Adrenal gland (tissue), 19 donors: ENCODE measurements at places on chromosomes 1 and 21.

GRCh38 chr1:201983380-201983805, 945 bp downstream of the RNPEP start:
- no peak for DNase-seq

DNA sequence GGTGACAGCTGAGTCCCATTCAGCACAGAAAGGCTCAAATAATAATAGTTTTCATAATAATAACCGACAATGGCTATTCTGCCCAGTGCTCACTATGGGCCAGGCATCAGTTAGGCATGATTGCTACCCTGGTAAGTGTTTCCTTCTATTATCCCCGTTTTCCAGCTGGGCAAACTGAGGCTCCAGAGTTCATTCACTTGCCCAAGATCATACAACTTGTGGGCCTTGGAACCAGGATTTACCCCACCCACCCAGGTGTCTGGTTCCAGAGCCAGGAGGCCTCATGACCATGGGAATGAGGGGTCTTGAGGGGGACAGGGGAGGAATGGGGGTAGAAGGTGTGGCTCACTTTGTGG, 518 bp downstream of the PLOD1 start:
- DNase-seq = no peak

DNA sequence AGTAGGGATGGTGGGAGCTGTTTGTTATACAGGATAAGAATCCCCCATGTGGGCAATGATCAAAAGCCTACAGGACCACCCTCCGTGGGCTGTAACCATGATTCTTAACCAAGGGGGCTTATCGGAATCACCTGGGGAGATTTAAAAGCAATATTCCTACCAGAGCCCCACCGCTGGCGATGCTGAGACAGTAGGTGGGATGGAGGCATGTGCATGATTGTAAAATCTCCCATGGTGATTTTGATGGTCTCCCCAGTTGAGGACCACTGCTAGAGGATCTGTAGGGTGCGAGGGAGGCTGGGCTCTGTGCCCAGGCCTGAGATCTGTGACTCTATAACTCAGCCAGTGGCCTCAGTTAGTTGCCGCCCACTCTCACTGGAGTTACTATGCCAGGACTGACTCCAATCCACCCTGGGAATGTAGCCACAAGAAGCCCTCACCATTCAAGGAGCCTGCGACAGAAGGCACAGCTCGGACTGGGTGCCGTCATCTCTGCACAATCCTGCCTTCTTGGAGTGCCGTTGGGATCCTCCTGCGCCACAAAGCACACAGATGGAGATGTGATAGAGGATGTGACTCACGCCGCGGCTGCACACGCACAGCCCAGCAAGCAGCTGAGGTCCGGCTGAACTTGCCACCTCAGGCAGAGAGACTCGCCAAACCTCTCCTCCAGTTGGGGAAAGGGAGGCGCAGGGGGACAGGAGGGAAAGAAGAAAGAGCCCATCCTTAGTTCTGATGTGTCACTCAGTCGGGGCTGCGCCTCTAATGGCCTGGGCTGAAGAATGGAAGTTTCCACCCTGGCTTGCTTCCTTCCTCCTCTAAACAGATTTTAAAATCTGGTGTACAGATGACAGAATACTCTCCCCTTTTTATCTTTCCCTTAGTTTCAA, 26.5 kb downstream of the AKNAD1 start:
- peak; percentile 62 for DNase-seq

GRCh38 chr1:20188455-20188817, 2.1 kb upstream of the PLA2G2C start:
- no peak for DNase-seq

DNA sequence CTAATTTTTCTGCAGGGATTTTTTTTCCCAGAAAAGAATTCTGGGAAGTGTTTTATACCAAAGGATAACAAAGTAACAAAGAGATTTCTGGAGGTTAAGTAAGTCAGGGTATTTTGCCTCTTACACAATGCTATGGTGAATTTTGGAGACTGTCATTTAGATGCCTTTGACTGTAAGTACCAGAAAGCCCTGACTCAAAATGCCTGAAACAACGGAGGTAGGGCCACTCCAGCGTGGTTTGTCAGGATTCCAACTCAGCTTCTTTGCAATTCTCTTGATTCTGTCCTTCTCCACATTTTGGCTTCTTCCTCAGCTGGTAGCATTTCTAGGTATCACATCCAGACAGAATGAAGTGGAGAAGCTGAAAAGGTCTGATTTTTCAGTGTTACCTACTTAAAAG, 106.5 kb downstream of the UCHL5 start:
- no peak for DNase-seq

DNA sequence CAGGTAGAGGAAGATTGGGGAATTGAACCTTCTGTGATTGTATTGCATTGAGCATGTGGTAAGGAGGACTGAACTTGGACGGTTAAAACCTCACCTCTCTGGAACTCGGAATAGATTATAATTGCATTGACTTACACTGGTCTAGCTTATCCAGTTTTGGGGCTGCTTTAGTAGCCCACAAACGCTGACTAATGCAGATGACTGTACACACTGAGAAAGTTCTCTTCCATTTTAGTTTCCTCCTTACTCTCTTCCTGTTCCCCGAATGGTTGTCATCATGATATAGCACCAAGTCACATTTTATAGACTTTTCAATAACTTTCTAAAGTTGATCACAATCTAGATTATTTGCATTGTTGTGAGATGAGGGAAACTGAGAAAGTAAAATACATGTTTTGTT, 78.2 kb downstream of the NFIA start:
- no peak for DNase-seq
